ENCODE measurements at places on chromosomes 6 and 20.

GRCh38 chr6:139369568-139370282, 4.7 kb downstream of the CITED2 start:
- DNase-seq: no peak

- no peak for DNase-seq
Observed at GRCh38 chr6:33744895-33745546, 1.7 kb downstream of the IP6K3 start.

- DNase-seq: no peak
Observed at GRCh38 chr6:130396722-130397121, 30.9 kb downstream of the TMEM200A start.

- DNase-seq: no peak
Observed at GRCh38 chr20:40866056-40866455, 162.6 kb upstream of the TOP1 start.

- no peak for DNase-seq
Observed at GRCh38 chr6:119243037-119243436, 106.5 kb downstream of the MAN1A1 start.

DNA sequence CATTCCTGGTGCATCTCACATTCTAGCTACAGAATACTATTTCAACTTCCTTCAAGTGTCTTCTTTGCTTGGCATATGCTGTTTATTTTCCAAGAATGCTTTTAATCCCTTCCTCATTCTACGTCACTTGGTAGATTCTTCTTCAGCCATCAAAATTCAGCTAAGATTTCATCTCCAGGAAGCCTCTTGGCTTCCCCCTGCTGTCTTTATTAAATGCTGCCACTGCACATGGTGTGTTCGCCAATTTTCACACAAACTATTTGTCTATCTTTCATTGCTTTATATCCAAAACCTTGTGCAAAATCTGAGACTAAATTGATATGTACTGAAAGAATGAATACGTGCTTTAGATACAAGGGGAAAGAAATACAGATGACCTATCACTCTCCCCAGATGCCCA, 253.0 kb downstream of the RFPL4B start:
- DNase-seq: no peak

GRCh38 chr6:53506872-53507271, 38.0 kb downstream of the GCLC start:
- DNase-seq: no peak

DNA sequence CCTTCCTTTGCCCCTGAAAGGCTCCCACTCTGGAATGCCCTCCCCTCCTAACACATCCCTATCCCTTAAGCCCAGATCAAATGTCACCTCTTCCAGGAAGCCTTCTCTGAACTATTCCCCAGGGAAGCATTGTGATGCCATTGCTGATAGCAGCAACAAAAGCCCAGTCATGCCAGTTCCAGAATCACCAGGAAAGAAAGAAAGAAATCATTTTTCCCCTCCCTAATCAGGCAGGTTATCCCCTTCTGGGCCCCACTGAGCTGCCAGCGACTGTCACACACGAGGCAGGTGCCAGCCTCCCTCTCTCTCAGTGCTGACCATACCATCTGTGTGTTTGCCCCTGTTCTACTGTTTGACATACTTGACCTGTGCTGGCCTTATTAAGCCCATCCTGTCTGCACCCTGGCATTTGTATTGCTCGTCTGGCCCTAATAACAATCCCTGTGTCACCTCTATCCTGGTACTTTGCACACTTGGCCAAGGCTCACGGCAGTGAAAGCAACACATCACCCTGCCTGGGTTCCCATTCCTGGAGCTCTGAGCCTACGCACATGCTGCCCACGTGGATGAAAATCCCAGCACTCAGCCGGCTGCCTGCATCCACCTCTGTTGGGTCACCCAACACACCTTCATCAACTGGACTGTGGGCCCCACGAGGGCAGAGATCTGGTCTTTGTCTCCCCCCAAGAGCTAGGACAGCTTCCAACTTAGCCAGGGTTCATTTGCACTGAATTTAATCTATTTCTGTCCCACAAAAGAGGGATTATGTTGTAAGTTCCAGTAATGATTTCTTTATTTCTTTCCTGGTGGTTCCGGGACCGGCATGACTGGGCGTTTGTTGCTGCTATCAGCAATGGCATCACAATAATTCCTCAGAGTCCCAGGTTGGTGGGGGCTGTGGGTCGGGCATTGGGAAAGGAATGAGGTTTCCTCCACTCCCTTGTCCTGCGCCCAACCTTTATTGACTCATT, 5.3 kb upstream of the BPIFB1 start:
- DNase-seq: no peak

GRCh38 chr6:24929242-24929641, 6.5 kb downstream of the RIPOR2 start:
- no peak for DNase-seq

GRCh38 chr6:91428296-91428695, 841.4 kb upstream of the MAP3K7 start:
- no peak for DNase-seq

DNA sequence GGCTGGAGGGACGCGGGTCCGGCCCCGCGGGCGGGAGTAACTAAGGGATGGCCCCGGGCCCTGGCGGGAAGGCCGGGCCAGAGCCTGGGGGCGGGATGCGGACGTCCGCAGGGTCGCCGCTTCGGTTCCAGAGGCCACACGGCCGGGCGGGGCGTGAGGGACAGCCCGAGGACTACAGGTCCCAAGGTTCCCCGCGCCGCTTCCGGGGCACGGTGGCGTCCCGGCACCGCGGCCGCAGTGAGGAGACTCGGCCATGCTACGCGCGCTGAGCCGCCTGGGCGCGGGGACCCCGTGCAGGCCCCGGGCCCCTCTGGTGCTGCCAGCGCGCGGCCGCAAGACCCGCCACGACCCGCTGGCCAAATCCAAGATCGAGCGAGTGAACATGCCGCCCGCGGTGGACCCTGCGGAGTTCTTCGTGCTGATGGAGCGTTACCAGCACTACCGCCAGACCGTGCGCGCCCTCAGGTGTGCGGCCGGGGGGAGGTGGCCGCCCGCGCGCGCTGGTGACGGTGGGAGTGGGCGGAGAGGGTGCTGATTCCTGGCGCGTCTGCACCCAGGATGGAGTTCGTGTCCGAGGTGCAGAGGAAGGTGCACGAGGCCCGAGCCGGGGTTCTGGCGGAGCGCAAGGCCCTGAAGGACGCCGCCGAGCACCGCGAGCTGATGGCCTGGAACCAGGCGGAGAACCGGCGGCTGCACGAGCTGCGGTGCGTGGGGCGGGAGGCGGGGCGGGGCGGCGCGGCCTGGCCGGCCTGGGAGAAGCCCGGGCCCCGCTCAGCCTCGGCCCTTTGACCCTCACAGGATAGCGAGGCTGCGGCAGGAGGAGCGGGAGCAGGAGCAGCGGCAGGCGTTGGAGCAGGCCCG, at the start of gene MRPS26:
MRPS26 (plus strand) TSS at position 237 of the 861 bp plus-strand sequence; CDS start at position 254, 17 bp downstream.
- DNase-seq: peak; percentile 37

- DNase-seq: peak; percentile 82
Observed at GRCh38 chr20:62887152-62887859, 25.7 kb upstream of the TCFL5 start.

DNA sequence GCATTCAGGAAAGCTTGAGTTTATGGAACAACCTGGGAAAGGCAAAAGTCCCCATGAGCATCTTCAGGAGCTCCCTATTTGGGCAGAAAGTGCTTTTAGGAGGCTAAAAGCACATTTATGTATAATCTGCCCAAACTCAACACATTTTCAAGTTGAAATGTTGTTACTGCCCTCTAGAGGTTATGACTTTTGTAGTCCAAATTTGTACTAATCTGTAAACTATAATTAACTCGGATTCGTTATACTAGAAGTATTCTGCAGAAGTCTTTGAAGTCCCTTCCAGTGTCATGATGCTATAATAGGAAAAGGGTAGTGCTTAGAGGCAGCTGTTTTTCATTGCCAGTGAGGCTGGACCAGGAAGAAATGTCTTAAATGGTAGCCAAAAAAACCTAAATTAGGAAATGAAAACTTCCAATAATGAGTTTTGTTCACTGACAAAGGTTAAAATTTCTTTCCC, 44.8 kb upstream of the EMILIN3 start:
- DNase-seq: no peak

DNA sequence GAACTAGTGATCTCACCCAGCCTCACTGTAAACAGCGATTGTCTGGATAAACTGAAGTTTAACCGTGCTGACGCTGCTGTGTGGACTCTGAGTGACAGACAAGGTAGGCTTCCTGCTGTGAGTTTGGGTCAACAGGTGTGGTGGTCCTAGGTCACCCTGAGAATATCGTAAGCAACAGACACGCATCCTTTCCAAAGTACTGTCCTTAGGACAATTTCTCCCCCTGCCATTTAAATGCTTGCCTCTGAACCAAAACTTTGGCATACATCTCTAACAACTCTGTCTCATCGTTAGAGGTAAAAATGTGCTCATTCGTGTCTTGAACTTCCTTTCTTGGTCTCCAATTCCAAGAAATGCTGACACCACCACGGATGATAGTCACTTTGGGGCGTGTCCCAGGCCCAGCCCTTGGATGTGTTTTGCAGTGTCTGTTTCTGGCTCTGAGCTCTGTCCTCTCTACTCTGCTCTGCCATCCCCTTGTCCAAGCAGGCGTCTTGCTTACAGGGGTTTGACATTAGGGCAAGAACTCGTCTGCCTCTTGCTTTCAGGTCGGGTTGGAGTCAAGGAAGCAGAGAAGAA, 95.5 kb downstream of the EYA2 start:
- no peak for DNase-seq

GRCh38 chr6:150741633-150742200, 123.8 kb upstream of the MTHFD1L start:
- DNase-seq: no peak

DNA sequence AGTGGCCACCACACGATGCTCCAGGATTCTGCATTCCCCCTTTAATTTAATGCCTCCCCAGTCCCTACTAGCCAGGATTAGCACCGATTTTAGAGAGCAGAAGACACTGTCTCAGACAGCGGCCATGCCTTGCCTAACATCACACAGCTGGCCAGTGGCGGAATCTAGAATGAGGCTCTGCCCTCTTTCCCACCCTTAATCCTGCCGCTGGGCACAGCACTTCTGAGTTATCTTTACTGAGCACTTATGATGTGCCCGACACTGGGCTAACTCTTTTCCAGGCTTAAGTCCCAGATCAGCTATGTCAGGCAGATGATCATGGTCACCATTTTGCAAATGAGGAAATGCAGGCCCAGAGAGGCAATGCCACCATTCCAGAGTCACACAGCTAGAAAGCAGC, 5.6 kb upstream of the BPIFA2 start:
- no peak for DNase-seq

- no peak for DNase-seq
Observed at GRCh38 chr6:36821581-36822335, 17.5 kb downstream of the CPNE5 start.

- DNase-seq: peak; percentile 72
Observed at GRCh38 chr6:145015739-145016558, 719.4 kb downstream of the EPM2A start.

GRCh38 chr6:8914700-8915099, 479.4 kb upstream of the SLC35B3 start:
- DNase-seq: no peak

- peak; percentile 38 for DNase-seq
Observed at GRCh38 chr6:47083586-47084047, 41.5 kb upstream of the ADGRF1 start.

- peak; percentile 84 for DNase-seq
Observed at GRCh38 chr6:27890445-27891319, 21.5 kb downstream of the OR2B2 start.

DNA sequence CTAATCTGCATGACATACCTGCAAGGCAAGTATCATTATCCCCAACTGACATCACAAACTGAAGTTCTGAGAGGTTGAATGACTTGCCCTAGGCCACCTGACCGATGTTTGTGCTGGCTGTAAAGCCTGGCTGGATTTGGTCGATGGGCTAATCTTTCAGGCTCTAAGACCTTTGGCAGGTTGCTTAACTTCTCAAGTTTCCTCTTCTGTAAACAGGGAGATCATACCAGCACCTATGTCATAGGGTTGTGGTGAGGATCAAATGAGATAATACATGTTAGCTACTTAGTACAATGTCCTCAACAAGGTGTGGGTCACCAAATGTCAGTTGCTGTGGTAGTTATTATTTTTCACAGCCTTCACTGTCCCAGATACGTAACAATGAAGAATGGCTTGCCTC, 14.2 kb downstream of the ANKRD66 start:
- DNase-seq: no peak

DNA sequence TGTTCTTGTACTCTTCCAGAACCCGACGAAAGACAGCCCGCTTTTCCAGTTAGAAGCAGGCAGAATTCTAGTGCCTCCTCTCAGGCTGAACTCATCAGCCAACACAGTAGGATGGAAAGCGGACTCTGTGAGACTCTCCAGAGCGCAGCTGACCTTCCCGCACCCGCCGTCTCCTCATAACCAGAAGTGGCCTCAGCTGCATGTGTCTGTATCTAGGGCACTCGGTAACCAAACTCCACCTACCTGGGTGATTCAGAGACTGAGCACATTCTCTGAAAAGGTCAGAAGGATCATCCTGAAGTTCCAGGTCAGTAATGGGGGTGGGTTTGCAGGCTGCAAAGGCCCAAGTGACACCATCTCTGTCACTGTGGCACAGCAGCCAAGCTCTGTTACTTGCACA, 66.7 kb upstream of the NFATC2 start:
- DNase-seq: no peak

DNA sequence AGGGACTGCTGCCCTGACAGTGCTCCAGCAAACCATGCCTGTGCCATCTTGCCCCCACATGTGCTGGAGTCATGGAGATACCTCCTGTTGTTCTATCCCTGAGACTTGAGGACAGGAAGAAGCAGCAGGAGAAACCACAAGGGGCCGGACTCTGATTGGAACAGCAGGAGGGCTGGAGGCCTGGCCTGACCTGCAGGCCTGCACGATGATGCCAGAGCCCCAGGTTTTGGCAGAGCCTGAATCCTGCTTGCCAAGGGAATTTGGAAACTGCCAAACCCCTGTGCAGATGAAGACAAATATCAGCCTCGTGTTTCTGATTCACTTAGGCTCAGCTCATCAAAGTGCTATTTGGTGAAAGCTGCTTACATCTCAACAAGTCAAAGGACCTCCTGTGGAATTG, 177.6 kb downstream of the MAFB start:
- DNase-seq: no peak

- DNase-seq: no peak
Observed at GRCh38 chr20:56423211-56423610, 11.2 kb downstream of the CASS4 start.

DNA sequence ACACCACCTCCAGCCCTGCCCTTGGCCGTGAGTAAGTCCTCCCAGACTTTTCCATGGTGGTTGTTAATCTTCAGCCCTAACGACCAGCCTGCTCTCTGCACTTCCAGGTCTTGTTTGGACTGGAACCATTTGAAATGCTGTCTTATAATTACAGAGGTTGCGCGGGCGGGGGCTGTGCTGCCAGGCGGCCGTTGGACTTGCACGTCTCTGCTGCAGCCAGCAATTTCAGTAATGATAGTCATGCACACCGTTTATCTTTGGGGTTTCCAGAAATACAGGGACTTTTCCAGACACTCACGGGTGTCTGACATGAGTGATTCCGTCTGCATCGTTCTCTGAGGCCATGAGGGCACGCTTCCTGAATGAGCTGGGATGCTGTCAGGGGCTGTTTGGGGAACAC, 118.2 kb downstream of the BMP7 start:
- DNase-seq: no peak

- no peak for DNase-seq
Observed at GRCh38 chr6:104431096-104431495, 428.6 kb downstream of the HACE1 start.

Data from AG04450 (cell line).